Urothelium cell line (cell line): ENCODE measurements at places on chromosomes 3 and 15.

- no peak for DNase-seq
Measured at GRCh38 chr3:171345107-171345843, 114.9 kb downstream of the TNIK start.

GRCh38 chr3:181558870-181559269 lies 152.9 kb upstream of the SOX2 start:
- DNase-seq = no peak

DNA sequence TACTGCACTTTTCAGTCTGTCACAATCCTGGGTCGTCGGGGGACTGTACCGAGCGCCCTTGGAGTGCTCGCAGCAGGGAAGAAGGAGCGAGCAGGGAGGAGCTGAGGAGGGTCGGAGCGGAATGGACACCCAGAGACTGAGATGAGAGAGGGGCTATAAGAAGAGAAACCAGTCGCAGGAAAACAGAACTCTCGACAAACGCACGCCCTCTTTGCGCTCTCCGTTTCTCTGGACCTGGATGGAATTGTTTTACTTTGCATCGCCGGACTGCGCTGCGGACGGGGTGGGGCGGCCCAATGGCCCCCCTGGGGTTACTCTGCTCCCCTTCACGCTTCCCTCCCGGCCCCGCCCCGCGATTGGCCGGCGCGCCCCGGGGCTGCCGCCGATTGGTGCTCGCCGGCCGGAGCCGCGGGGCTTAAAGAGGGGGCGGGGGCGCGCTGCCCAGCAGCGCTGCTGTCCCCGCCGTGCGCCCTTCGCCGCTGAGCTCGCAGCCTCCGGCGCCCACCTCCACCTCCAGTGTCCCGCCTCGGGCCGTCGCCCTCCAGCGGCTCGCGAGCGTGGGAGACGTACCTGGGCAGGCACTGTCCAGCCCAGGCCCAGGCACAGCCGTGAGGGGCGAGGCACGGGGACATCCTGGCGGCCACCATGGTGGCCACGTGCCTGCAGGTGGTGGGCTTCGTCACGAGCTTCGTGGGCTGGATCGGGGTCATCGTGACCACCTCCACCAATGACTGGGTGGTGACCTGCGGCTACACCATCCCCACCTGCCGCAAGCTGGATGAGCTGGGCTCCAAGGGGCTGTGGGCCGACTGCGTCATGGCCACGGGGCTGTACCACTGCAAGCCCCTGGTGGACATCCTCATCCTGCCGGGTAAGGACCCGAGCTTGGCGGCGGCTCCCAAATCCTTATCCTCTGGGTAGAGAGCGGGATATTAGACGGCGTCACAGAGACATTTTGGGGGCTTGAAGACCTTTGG lies at the start of gene CLDN11:
Gene CLDN11 (plus strand): TSS at position 447 of the 977 bp plus-strand sequence. CDS start 199 bp downstream, at position 646.
- no peak for DNase-seq

DNA sequence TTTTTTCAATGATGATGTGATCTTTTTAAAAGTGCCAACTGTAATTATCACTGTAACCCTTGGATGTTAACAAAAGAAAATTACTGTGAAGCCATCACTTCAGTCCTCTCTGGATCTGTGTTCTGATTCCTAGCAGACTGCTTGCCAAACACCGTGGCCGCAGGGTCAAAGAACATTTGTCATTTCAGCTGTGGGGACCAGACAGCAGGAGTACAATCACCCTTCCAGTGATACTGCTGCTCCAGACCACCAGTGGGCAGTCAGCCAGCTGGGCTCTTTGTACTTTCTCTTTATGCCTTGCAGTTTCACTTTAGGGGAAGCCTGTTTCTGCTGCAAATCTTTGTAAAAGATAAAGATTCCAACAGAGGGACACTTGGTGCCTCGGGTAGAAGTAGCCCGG lies 770.0 kb downstream of the GRM7 start:
- peak; percentile 20 for DNase-seq

DNA sequence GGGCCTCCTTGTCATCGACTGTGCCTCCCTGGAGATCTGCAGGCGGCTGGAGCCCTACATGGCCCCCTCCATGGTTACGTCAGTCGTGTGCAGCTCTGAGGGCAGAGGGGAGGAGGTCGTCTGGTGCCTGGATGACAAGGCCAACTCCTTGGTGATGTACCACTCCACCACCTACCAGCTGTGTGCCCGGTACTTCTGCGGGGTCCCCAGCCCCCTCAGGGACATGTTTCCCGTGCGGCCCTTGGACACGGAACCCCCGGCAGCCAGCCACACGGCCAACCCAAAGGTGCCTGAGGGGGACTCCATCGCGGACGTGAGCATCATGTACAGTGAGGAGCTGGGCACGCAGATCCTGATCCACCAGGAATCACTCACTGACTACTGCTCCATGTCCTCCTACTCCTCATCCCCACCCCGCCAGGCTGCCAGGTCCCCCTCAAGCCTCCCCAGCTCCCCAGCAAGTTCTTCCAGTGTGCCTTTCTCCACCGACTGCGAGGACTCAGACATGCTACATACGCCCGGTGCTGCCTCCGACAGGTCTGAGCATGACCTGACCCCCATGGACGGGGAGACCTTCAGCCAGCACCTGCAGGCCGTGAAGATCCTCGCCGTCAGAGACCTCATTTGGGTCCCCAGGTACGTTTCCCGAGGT lies 146.5 kb downstream of the LRRK1 start:
- DNase-seq = no peak

DNA sequence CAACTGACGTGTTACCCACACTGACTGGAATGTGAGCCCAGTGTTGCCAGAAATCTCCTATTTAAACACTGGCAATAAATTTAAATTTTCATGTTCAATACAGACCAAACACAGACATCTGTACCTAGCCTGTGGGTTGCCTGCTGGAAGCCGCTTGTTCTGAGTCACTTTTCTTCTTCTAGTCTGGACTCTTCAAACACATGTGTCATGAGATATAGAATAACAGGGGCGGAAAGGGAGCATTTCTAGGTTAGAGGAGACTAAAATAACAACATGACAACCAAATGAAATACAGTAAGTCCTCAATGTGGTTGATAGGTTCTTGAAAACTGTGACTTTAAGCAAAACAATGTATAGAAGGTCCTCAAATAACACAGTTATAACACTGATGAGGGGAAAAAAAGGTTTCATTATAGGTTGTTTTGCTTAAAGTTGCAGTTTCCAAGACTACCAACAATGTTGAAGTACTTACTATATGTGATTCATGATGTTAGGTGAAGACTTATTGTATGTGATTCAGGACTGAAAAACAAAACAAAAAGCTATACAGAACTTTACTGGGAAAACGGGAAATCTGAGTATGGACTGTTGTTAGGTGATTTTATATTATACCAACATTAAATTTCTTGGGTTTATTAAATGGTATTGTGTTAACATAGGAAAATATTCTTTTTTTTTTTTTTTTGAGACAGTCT lies 63.1 kb downstream of the PRKAR2A start:
- no peak for DNase-seq

- DNase-seq = no peak
Measured at GRCh38 chr3:193929921-193930646, 205.9 kb upstream of the HES1 start.

DNA sequence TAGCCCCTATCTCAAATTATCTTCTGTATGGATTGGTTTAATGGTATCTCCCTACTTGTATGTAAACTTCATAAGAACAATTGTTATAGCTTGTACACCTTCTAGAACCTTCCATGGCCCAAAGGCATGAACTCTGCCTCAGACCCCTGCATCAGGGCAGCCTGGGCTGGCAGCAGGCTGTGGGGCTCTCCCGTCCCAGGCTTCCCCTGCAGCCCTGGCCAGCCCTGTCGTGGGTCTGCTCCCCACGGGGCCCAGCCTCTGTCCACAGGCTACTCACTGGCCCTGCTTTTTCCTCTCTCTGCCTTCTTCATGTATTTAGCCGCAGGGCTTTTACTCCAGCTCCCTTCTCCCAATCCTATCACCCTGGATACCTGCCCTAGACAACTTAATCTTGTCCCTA lies 4.4 kb downstream of the SCN5A start:
- no peak for DNase-seq

GRCh38 chr3:17122758-17123157 lies 238.0 kb downstream of the PLCL2 start:
- no peak for DNase-seq

GRCh38 chr3:127734754-127735473 lies 62.2 kb downstream of the ABTB1 start:
- peak; percentile 90 for DNase-seq

DNA sequence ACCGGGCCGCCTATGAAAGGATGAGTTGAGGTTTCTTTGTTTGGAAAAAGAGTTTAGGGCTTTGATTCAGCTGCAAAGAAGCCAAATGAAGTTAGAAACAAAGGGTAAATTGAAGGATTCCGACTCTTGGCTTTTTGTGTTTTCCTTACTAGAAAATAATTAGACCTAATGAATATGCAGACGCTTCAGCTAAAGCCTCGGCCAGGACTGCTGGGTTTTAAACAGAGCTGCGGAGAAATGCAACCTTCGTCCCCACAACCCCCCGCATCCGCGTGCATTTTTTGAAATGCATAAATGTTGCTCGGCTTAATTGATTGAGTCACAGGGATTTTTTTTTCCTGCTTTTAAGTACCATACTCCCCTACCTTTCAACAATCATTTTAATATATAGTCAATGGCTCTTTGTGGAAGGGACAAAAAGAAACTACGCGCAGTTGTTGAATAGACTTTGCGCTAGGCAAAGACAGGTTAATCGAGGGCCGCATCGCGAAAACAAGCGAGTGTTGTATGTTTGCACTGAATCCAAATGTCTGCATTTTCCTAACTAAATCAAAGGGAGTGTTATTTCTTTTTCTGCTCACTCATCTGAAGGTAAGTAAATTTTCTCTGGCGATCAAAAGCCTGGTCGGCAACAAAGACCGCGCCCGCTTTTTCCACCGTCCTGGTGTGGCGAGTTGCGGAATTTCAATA lies 1.3 kb upstream of the ZIC4 start:
- no peak for DNase-seq

GRCh38 chr3:152893647-152894046 lies 58.7 kb downstream of the P2RY1 start:
- no peak for DNase-seq
